ENCODE measurements at places on chromosomes 13 and 19. TPM values are rescaled to one million over a fixed set of nuclear protein-coding genes. Genes with fewer than 3 reads are reported as not detected.

DNA sequence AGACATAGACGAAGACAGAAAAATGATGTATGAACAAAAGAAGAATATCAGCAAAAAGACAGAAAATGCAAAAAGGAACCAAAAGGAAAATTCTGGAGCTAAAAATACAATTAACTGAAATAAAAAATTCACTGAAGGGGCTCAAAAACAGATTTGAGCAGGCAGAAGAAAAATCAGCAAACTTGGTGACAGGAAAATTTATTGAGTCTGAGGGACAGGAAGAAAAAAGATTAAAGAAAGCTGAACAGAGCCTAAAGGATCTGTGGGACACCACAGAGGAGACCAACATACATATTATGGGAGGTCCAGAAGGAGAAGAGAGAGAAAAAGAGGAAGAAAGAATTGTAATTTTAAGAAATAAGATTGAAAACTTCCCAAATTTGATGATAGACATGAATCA is 7.4 kb upstream of the LSR start:
- no peak for DNase-seq

BRME1 gene
- total RNA-seq, result 10.0 TPM

GRCh38 chr13:46541210-46541609 is 11.8 kb upstream of the LRCH1 start:
- no peak for DNase-seq

DNA sequence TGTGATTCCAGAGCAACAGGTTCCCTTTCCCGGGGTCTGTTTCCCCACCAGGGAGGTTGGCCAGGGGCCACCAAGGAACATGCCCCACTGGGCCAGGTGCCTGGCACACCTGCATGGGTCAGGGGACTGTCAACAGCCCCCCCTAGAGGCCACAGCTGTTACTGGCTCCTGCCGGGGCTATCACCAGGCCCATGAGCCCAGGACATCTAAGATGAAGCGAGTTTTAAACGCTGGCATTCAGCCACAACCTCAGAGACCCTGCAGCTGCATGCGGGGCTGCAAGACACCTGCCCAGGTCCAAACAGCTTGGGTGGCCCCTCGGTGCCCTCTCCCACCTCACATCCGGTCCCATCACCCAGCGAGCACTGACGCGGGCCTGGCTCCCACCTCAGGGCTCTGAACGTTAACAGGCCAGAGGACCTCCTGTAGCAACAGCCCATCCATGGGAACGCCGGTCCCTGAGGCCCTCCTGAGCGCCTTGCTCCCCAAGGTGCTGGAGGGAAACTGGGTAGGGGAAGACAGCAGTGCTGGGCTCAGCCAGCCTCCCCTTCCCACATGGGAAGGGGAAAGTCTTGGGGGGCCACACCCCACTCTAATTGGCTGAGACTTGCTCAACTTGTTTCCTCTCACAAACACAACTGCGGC is 12.0 kb downstream of the KHSRP start:
- DNase-seq, result no peak

- peak; percentile 85 for DNase-seq
Measured at GRCh38 chr19:11203194-11204075, 6.1 kb upstream of the KANK2 start.

DNA sequence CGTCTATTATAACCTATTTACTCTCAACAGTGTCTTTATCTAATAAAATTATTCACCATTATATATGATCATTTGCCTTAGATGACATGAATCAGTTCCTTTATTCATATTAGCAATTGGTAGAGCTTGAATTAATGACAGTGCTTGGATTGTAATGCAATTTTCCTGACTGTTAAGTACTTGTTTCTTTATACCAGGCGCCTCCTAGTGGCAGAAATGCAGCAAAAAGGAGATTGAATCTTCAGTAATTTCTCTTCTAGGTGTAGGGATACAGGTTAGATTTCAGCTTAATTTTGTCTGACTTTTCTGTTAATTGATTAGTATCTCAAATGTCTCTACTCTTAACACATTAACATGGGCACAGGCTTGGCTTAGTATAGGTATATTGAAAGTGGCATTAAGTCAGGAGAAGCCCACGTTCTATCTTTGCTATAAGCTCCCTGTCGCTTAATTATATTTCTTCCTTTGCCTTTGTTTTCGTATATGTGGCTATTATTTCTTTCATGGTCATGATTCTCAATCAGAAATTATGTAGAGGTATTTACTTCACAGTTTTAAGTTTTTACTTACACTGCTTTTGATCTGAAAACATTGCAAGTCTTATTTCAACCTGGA is 9.1 kb upstream of the LHFPL6 start:
- peak; percentile 72 for DNase-seq

QPCTL gene
- total RNA-seq, result 9.8 TPM

DNA sequence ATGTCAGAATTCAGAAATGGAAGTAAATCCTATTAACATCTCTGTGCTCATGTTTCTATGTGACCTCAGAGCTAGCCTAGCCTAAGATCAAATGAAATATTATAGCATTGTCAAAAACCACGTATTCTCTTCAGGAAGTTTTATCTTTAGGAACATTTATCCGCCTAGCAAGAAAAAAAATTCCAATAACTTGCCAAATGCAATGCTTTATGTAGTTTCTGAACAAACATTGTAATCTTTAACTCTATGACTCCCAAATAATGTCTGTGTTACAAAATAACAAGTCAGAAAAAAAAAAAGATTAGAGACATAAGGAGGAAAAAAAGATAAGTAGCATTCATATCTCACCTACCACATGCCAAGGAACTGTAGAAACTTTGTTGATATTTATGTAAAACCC is 18.4 kb upstream of the IPO5 start:
- no peak for DNase-seq

DNA sequence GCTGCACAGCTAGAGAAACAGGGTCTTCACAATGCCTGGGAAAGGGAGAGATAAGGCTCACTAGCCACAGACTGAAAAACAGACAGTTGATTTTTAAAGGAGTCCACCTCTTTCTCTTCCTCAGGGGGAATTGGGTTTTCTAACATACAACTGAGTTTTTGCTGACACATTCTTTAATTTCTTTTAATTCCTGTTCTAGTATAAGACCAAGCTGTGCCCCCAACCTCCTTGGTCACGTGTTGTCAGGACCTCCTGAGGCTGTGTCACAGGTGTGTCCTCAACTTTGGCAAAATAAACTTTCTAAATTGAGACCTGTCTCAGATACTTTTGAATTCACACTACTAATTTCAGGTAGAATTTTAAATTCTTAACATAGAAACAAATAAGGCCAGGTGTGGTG is 12.1 kb upstream of the ZNF492 start:
- DNase-seq, result no peak

DNA sequence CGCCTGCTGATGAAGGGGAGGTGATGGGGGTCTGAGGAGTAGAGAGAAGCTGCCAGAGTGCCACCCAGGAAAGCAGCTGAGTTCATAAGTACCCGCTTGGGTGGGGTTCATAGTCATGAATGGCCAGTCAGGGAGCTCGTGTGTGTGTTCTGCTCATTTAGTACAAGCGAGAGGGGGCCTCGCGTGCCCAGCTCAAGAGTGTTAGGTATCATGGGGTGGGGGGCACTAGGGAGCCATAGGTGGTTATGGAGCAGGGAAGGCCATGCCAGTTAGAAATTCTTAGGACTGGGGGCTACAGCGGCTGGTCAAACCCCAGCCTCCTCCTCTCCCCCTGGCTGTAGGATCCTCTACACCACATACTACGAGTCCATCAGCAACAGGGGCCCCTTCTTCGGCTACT is 46.8 kb downstream of the CD320 start:
- DNase-seq, result no peak

PRR22 gene
- 2.1 TPM for total RNA-seq

DNA sequence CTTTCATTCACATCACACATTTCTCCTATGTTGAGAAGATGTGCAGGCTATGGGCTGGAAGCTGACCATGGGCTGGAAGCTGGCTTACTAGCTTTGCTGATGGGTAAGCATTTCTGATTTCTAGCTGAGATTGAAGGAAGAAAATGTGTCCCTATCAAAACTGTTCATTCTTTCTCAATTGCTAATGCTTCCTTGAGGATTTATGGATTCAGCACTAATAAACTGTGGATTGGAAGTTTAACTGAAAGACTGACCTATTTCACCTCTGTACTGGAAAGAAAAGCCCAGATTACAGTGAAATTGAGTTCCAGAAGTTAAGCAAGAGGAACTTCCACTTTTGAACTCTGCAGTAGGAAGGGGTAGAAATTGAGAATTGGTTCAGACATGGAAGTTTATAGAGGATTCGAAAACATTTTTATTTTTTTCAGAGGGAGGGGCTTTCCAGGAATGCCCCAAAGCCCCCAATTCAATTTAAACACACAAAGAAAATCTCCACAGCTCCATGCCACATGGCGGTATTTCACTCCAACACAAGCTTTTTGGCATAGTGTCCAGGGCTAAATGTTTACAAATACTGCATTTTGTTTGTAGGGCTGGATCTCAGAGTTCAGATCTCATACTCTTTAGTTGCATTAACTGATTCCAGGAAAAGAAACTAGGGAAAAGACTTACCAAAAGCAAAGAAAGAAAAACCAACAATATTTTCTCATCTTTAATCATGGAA is 61.2 kb upstream of the ARGLU1 start:
- no peak for DNase-seq

- peak; percentile 46 for DNase-seq
Measured at GRCh38 chr19:14686411-14686810, 3.4 kb upstream of the ZNF333 start.

- no peak for DNase-seq
Measured at GRCh38 chr13:48258002-48258401, 25.0 kb downstream of the ITM2B start.

ZNF492 gene
- total RNA-seq, result 2.3 TPM

- no peak for DNase-seq
Measured at GRCh38 chr19:46963093-46963734, 56.4 kb upstream of the NPAS1 start.

- DNase-seq, result no peak
Measured at GRCh38 chr19:36152352-36153091, at the start of gene COX7A1. Gene COX7A1 (minus strand): TSS chr19:36152447. CDS start chr19:36152407, 40 bp downstream.

Data from SJCRH30 (cell line).